ENCODE measurements at places on chromosomes 5 and 9.
A peak's percentile ranks its signal among the peaks of the same experiment; 100 is the strongest.

DNA sequence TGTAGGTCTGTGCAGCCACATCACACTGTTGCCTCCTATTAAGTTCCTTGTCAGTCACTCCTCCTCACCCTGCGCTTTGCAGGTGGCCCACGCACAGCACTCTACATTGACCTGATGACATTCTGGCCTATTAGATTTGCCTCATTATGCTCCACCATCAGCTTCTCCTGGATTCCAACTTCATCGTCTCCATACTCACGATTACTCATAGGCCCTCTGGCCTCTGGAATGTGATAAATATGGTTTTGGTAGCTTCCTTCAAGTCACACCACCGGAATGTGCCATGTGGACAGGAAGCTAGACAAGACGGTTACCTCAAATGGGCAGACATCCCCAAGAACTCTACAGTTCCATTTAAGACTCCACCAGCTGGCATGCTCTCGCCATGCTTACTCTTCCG lies 158.0 kb upstream of the LHFPL2 start:
- H3K4me1 ChIP-seq, result peaks cover 10% of the 10 kb centered on the region
- no peak overlapping the region for H3K27ac ChIP-seq
- no peak overlapping the region for H3K4me3 ChIP-seq
- H3K36me3 ChIP-seq, result no peaks in the 10 kb centered on the region
- no peaks in the 10 kb centered on the region for H3K27me3 ChIP-seq
- DNase-seq, result peak; percentile 75

GRCh38 chr5:146646441-146646840 lies 130.5 kb upstream of the GPR151 start:
- no peak overlapping the region for H3K27ac ChIP-seq
- H3K4me3 ChIP-seq, result no peak overlapping the region
- no peaks in the 10 kb centered on the region for H3K36me3 ChIP-seq
- DNase-seq, result no peak

DNA sequence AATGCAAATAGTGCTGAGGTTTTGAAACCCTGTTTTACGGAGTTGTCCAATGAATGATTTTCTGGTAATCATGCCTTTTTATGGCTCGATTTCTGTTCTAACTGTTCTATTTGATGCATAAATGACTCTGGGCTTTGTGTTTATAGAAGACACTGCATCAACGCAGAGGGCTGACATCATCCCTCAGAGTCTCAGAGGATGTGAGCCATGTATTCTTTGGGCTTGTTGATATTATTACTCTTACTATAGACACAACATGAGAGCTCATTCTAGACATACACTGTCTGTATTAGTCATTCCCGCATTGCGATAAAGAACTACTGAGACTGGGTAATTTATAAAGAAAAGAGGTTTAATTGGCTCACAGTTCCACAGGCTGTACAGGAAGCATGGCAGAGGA lies 31.6 kb downstream of the CDH6 start:
- H3K36me3 ChIP-seq, result no peaks in the 10 kb centered on the region
- H3K27ac ChIP-seq, result no peak overlapping the region
- no peak overlapping the region for H3K4me3 ChIP-seq
- H3K27me3 ChIP-seq, result peaks cover 13% of the 10 kb centered on the region

DNA sequence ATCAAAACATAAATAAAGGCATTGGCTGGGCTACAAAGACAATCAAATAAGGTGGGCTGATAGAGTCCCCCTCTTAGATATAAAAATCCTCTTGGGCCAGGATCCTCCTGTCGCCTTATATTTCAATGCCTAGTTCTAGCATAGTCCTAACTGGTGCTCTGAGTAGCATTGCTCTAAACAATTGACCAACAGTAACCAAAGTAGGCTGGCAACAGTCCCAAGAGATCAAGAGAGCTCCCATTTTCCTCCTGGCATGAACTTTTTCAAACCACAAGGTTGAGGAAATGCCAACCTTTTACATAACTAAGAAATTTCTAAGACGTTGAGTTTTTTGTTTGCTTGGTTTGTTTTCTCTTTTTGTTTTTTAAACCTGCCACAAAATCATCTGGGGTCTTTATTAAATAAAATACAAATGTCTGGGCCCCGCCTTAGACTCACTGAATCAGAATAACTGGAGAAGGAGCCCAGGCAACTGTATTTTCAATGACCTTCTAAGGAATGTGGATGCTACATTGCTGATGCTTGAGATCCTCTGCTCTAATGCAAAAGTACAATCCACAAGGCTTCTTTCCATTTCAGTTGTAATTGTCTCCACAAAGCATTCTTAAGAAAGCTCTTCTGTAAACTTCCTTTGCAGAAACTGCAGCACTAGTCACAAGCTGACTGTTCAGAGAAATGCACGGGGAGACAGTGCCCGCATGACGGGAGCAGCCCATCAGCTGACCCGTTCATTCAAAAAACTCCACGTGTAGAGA lies 2.9 kb downstream of the SLC45A2 start:
- H3K4me3 ChIP-seq, result no peak overlapping the region
- no peak overlapping the region for H3K27ac ChIP-seq
- H3K4me1 ChIP-seq, result no peaks in the 10 kb centered on the region
- H3K27me3 ChIP-seq, result no peaks in the 10 kb centered on the region
- no peaks in the 10 kb centered on the region for H3K36me3 ChIP-seq
- peak; percentile 25 for DNase-seq

- no peaks in the 10 kb centered on the region for H3K36me3 ChIP-seq
- no peaks in the 10 kb centered on the region for H3K27me3 ChIP-seq
- no peak overlapping the region for H3K4me3 ChIP-seq
- peak; percentile 91 for DNase-seq
Observed at GRCh38 chr5:178690208-178690607, 40.3 kb downstream of the ZNF354A start.

GRCh38 chr9:78791779-78792178 lies 494.9 kb downstream of the PSAT1 start:
- H3K4me3 ChIP-seq, result no peak overlapping the region
- H3K27ac ChIP-seq, result no peak overlapping the region
- no peaks in the 10 kb centered on the region for H3K27me3 ChIP-seq
- H3K4me1 ChIP-seq, result peaks cover 3% of the 10 kb centered on the region
- DNase-seq, result no peak
- H3K36me3 ChIP-seq, result no peaks in the 10 kb centered on the region

DNA sequence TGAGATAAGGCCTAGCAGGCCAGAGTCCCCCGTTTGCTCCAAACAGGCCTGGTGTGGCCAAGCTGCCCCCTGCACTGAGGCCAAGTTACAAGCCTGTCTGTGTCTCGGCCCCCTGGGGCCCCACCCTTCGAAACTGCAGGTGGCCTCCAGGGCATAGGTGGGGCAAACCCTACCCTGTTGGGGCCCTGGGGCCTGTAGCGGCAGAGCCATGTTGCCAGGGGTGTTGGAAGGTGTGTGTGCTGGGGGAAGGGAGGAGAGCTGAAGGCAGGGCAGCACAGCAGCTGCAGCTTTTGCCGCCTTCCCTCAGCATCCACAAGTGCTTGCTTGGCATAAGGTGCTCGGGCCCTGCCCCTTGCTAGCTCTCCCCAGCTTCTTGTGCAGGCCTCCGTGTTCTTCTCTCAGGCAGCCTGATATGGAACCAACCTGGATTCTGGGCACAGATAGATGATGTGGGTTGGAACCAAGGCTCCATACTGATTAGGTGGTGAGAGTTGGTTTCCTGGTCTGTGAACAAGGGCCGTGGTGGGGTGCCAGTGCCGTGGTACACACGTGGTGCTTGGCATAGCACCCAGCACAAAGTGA lies 12.7 kb downstream of the IRF1 start:
- no peak for DNase-seq
- no peaks in the 10 kb centered on the region for H3K27me3 ChIP-seq
- no peak overlapping the region for H3K4me3 ChIP-seq
- H3K4me1 ChIP-seq, result no peaks in the 10 kb centered on the region
- no peak overlapping the region for H3K27ac ChIP-seq
- H3K36me3 ChIP-seq, result no peaks in the 10 kb centered on the region

DNA sequence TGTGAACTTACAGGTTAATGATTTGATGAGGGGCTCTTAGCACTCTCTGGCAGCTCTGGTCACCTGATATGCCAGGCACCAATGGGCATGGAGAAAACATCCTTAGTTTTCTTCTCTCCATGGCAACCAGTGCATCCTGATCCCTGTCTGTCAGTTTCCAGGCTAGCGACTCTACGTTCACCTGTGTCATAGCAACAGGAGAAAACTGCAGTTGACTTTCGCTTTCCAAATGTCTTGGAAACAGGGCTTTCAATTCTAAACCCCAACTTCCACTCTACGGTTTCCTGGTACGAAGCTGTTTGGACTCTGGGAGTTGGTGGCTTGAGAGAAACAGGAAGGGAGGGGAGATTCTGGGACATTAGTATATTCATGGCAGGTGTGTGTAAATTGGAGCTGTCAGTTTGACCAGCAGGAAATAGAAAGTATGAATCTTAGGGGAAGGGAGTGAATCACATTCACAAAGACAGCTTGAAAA lies 74.4 kb downstream of the SLC28A3 start:
- H3K4me3 ChIP-seq, result no peak overlapping the region
- no peak overlapping the region for H3K27ac ChIP-seq
- H3K4me1 ChIP-seq, result no peaks in the 10 kb centered on the region
- DNase-seq, result no peak
- H3K27me3 ChIP-seq, result 0 out of 2 replicates have a peak, but pooled peaks cover 5% of the 10 kb centered on the region

GRCh38 chr5:142881076-142881783 lies 111.1 kb downstream of the ARHGAP26 start:
- DNase-seq, result no peak
- H3K27ac ChIP-seq, result no peak overlapping the region
- H3K36me3 ChIP-seq, result no peaks in the 10 kb centered on the region

GRCh38 chr5:72436796-72437471 lies 70.3 kb downstream of the ZNF366 start:
- peaks cover 16% of the 10 kb centered on the region for H3K4me1 ChIP-seq
- no peaks in the 10 kb centered on the region for H3K36me3 ChIP-seq
- DNase-seq, result peak; percentile 40
- H3K27me3 ChIP-seq, result no peaks in the 10 kb centered on the region

DNA sequence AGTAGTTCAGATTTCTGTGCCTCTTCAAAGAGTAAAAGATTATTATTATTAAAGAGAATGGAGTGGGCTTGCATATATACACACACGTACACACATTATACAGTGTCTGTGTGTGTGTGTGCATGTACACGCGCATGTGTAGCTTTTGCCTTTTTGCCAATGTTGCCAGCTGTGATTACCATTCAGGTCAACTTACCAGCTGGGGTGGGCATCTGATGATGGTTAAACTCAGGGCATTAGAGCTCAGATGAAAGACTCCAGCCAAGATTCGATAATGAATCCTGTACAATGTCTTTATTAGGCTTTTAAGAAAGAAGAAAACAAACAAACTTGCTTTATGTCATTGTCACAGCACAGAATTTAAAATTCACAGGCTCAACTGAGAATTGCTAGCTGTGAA lies 296.5 kb upstream of the DMAC1 start:
- DNase-seq, result no peak
- H3K4me1 ChIP-seq, result no peaks in the 10 kb centered on the region
- H3K27me3 ChIP-seq, result no peaks in the 10 kb centered on the region
- H3K27ac ChIP-seq, result no peak overlapping the region

- no peak for DNase-seq
- no peak overlapping the region for H3K27ac ChIP-seq
Observed at GRCh38 chr9:124580186-124580585, 73.0 kb upstream of the NR5A1 start.

- DNase-seq, result peak; percentile 50
- peak within 1 kb of the TSS; percentile 76 for H3K4me3 ChIP-seq
Observed at GRCh38 chr5:178895615-178896571, at the start of gene ZFP2. Gene ZFP2, plus strand, starts transcription at chr5:178895913. Its CDS starts 35,401 bp downstream, at chr5:178931314.

- no peaks in the 10 kb centered on the region for H3K4me1 ChIP-seq
- no peak for DNase-seq
- H3K27ac ChIP-seq, result no peak overlapping the region
- H3K36me3 ChIP-seq, result no peaks in the 10 kb centered on the region
- H3K27me3 ChIP-seq, result no peaks in the 10 kb centered on the region
Observed at GRCh38 chr5:74616236-74617146, 24.0 kb downstream of the ENC1 start.
